Stimulated activated CD4-positive, alpha-beta T cell treated with anti-CD3 and anti-CD28 coated beads, Interleukin-1b, Interleukin-23, amount 100 ng/mL, for 48 hours (primary cell): ENCODE measurements at places on chromosomes 2 and 18.
A peak's percentile ranks its signal among the peaks of the same experiment; 100 is the strongest.

DNA sequence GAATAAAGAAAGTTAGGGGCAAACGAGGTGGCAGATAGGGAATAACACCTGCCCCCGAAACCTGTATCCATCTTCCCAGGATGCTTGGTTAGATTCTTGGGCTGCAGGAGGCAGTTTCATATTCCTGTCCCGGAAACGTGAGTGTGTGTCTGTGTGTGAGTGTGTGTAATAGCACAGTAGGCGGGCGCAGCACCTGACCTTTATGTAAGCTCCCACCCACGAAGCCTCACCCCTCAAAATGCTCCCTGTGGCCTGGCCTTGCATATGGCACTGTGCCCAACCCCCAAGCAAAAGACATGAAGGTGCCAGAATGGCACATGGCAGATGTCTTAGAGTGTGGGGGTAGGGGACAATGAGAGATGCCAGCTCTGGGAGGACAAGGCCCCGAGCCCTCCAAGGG, 48.9 kb downstream of the EFR3B start:
- no peak for DNase-seq

DNA sequence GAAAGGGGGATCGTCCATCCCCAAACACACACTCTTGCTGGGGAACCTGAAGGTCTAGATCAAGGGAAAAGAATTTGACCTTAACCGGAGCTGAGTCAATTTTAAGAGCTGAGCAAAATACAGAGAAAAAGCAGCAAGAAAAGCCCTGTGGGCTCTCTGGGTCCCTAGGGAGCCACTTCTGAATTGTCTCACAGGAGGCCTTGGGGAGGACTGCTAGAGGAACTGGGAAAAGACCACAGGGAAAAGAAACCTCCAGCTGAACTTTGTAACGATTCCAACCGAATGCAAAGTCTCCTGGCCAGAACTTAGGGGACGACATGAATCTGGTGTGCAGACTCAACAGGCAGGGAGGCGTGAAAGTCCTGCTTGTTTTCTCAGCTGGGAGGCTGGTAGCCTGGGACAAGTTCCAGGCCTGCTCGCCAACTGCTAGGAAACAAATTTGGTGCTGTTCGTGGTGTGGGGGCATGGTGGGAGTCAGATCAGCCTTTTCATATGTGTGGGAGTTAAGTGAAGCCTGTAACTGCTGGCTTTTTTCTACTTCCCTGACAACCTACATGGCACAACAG, 644.6 kb upstream of the CNTNAP5 start:
- no peak for DNase-seq

DNA sequence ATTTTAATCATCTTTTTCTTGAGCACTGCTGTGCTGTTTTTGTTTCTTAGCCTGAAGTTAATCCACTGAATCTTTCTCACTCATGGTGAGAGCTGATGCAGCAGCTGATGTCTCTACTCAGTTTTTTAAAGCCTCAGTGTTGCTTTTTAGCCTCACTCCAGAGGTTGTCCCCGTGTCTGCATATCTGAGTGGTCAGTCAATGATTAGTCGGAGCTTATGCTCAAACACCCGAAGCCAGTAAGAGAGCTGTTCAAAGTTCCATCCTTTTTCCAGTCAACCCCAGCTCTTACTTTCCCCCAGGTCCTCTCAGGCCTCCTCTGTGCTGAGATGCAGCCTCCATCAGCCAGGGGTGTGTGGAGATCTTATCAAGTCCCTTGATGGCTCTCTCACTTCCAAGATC, 81.1 kb downstream of the MBOAT2 start:
- DNase-seq: no peak

DNA sequence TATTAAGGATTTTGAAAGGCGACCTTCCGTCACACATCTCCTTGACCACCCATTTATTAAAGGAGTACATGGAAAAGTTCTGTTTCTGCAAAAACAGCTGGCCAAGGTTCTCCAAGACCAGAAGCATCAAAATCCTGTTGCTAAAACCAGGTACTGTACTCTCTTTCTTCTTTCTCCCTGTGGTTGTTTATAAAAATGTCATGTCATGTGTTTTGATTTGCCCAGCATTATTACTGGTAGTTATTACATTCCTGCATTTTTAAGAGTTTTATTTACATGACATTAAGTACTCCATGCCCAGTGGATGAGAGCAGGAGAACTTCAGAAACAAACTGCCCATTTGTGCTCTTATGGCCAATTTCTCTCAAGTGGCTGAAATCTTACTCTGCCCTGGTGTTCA, 191.3 kb downstream of the MYO3B start:
- DNase-seq: no peak

DNA sequence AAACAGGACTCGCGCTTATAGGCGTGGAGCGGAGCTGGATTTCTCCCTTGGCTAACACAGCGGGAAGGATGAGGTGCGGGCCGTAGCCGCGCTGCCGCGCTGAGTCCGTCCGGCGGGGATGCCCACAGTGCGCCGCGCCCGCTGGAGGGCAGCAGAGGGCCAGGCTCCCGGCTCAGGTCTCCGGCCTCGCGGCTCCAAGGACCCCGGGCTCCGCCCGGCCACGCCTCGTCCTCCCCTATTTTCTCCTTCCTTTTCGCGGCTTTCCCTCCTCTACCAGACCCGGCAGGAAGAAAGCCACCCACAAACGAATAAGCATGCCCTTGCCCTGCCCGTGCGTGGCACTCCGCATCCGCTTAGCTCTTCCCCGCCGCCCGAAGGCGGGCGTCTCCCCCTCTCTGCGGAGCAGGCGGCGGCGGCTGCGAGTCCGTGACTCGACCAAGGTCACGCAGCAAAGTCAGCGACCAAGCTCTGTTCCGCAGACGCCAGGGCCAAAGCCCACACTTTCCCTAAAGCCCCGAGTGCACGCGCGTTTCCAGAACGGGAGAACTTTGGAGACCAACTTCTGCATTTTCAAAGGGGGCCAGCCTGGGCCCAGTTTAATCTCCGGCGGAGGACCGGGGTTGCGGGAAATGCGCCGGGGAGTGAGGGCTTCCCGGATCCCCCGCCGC, 48.5 kb downstream of the KCNIP3 start:
- DNase-seq: peak; percentile 56

DNA sequence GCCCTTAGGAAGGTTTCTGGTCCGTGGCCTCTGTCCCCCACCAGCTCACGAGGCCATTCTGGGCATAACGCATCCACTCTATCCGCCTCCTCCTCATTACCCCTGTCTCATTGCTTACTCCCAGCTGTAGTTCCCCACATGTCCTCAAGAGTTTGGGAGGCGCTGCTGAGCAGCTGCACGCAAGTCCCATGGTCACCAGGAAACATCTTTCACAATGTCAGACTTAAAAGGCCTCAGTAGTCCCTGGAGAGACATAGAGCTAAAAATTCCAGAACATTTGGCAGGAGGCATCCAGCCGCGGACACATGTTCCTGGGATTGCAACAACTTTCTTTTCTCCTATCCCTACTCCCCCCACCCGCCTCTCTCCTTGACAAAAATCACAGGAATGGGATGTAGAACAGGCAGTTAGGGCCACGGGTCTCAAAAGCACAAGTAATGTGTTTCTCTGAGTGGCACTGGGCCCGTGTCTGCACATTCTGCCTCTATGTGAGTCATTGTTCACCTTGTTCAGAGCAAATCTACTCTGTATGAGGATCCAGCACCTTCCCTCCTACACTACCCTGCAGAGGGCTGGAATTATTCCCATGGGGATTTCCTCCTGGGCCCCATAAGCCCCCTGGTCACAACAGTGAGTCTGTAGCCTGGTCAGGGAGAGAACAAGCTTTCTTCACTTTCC, 8.1 kb downstream of the LBH start:
- peak; percentile 79 for DNase-seq

- DNase-seq: peak; percentile 21
Measured at GRCh38 chr2:102366406-102367112, 11.0 kb downstream of the IL18R1 start.

DNA sequence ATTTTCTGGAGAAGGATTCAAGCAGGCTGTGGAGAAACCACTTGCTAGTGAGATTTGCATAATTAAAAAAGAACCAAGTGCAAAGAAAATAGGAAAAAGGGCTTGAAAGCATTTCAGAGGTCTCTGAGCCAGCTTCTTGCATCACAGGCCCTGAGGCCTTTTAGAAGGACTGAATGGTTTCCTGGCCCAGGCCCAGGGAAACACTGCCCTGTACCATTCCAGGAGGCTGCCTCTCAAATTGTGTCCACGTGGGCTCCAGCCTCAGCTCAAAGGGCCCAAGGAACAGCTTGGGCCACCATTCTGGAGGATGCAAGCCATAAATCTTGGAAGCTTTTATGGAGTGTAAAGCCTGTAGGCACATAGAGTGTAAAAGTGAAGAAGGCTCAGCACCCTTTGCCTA, 523.3 kb upstream of the VRK2 start:
- no peak for DNase-seq

DNA sequence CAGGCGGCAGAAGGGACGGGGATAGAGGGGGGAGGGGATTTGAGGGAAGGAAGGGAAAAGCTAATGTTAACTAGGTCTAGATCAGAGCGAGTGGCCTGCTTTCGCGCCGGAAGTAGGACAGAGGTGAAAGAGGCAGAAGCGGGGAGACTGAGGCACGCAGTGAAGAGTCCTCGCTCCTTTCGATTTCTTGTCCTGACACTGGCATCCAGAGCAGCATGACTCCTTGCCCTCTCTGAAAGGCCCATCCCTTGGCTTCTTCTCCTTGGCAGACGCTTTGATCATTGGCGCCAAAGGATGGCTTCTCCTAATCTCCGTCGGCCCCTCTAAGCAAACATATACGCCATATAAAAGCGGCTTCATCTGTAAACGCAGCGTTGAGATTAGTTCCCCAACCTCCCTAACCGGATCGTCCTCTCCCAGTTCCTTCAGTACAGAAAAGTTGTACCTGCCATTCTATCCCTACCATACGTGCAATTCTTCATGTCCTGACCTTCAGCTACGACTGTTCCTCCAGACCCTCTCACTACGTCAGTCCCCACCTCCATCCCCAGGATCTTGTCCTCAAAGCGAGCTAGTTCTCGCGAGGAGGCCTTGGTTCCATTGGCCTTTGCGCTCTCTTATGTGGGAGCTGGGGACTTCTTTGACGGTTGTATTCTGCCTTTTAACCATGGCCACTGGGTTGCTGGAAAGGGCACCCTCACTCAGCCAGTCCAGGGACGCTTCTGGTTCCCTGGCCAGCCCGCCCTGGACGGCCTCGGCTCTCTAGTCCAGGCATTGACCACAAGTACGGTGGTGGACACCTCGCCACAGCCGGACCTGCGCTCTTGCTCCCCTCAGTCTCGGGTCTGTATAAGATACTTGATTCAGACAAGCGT, 857 bp upstream of the NEUROD1 start:
- DNase-seq: no peak

DNA sequence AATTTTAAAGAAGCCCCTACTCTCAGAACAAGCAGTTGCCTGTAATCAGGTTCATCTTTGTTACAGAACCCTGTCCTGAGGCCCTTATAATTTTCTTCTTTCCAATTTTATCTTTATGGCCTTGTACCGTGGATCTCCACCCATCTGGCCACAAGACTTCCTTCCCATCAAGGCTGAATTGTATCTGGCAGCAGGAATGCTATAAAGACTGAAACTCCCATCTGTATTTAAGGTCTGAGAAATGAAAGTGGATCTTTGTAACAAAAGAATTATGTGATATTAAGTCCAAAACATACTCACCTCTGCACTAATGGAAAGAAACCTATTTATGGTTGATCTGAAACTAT, 91.8 kb downstream of the METTL8 start:
- no peak for DNase-seq

DNA sequence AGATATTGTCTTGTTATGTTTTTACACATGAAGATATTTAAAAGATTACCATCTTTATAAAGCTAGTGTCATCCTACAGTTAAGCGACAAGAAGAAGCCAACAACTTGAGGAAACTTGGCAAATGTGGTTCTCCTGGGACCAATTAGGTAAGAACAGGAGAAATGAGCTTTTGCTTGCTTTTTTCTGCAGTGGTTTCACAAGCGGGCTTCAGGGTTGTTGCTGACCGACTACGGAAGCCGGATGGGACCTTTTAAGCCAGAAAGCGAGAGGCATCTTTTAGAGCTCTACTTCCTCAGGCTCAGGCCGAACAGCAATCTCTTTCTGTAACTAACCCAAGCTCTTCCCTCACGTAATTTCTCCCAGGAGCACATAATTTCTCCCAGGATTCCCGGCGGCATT, 256.5 kb downstream of the CNTNAP5 start:
- DNase-seq: no peak

DNA sequence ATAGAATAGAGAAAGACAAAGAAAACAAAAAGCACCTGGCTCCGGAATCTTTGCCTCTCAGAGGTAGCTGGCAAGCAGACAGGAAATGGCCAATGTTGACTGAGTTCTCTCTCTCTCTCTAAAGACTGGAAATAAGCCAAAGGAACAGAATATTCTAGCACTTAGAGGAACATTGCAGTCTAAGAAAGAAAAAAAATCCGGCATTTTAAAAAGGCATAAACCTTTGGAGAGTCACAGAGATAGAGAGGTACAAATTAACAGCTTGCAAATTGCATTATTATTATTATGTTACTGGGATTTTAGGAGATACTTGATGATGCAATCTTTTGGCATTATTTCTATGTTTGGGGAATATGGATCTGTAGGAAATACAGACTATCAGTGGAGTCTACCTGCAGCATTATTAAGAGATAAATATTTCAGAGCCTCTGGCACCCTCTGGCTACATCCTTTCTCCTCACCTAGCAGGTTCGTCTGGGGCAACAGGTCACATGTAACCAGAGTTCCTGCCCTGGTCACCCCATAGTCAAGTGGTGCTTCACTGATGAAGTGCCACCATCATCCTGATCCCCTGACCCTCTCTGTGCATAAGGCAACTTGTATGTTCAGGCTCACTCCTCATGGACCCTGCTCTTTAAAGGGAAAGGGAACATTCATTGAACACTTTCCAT, 318.9 kb upstream of the ACVR2A start:
- DNase-seq: no peak

GRCh38 chr2:207385903-207386302, 143.9 kb upstream of the CREB1 start:
- DNase-seq: no peak

GRCh38 chr2:221437056-221437455, 135.0 kb downstream of the EPHA4 start:
- no peak for DNase-seq

DNA sequence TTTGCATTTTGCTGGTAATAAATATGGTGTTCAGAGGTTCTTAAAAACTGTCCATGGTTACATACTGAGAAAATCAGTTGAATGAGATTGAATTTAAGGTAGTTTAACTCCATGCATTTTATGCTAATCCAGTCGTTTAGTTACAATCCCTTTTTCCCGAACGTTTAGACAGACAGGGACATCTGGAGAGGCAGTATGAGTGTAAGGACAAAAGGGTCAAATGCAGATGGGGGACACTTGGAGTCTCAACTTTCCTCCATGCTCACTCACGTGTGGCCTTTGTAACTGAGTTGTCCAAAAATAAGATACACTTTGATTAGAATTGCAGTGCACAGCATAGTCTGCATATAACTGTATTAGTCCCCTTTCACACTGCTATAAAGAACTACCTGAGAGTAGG, 63.9 kb downstream of the RDH14 start:
- no peak for DNase-seq

- DNase-seq: no peak
Measured at GRCh38 chr2:108787216-108787541, 608 bp downstream of the CCDC138 start.
